ENCODE measurements at places on chromosomes 1 and 21.
A peak's percentile ranks its signal among the peaks of the same experiment; 100 is the strongest.

- DNase-seq, result no peak
Measured at GRCh38 chr1:52534928-52535764, 17.7 kb downstream of the TUT4 start.

DNA sequence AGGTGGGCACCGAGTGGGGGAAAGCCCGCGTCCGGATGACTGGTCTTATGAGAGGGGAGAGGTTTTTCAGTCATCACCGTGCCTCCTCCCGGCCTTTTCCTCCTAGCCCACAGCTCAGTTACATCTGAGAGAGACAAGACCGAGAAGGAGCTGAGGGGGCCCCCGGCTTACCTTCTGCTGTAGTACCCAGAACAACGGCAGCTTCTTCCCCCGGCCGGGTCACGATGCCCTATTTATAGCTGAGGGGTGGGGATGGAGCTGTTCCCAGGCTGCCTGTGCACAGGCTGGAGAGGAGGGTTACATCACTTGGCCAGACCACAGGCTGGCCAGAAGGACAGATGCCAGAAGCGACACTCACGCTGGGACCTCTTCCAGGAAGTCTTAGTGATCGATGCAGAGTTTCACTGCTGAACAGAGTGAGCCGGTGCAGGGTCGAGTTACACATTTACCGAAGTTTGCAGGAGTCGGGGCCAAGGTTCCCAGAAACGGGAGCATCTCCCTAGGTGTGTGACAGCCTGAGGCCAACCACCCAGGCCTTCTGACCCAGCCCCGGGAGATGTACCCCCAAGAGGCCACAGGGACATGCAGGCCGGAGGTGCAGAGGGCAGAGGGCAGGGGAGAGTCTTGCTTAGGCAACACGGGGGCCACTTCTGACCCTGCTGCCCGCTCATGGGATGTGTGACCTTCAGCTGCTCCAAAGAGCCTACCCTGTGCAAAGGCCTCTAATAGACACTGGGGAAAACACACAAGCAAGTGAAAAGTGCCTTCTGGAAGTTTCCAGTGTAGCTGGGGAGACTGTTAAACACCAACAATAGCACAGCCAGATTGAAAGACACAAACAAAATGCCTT lies at the start of gene AGT:
Gene AGT, minus strand, starts transcription at position 208 of the 850 bp plus-strand sequence. CDS start 3,299 bp downstream, outside the sequence.
- DNase-seq, result no peak

DNA sequence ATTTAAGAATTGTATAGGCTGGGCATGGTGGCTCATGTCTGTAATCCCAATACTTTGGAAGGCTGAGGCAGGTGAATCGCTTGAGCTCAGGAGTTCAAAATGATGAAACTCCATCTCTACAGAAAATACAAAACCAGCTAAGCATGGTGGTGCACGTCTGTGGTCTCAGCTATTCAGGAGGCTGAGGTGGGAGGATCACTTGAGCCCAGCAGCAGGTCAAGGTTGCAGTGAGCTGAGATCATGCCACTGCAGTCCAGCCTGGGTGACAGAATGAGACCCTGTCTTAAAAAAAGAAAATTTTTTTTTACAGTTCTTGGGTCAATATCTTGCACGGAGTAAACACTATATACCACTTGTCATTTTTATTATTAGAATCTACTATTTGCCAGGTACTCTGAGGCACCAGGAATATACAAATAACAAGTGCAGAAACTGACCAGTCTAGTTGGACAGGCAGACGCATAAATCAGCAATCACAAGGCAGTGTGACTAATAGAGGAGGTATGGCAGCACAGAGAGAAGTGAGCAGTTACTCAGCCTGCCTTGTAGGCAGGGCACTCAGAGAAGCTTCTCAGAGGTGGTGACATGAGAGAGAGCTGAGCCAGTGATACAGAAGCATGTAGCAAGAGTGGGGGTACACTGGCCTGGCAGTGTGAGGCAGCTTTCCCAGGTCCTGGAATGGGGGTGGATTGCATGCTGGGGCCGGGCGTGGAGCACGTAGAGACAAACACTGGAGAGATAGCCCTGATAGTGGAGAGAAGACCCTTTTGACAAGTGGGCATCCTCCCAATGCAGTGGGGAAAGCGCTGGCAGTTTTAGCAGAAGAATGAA lies 8.0 kb downstream of the PHLDA3 start:
- no peak for DNase-seq

GRCh38 chr21:31459457-31459856 lies 115.4 kb upstream of the TIAM1 start:
- no peak for DNase-seq

DNA sequence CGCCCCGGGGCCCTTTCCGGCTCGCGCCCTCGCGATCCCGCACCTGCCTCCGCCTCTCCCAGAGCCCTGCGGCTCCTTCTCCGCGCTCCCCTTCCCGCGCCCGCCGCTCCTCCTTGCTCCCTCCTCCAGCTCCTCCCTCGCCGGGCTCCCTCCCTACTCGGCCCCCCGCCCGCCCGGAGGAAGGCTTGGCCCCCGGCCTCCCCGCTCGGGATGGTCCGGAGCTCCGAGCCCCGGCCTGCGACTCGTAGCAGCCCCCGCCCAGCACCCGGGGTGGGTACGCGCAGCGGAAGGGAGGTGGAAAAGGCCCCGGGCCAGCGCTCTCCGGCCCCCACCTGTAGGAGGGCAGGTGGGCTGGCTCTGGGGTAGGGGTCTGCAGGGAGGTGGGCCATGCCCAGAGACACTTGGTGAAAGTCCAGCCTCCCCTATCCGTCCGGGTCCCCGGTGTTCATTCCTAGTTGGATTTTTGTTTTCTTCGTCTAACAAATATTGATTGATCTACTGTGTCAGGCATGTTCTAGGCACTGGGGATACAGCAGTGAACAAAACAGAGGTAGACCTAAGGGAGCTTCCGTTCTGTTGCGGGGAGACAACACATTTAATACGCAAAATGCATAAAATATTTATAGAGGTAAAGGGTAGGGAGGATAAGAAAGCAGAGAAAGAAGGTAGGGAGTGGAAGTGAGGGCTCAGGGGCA lies at the start of gene HTR1D:
Gene HTR1D, minus strand, starts transcription at position 82 of the 695 bp plus-strand sequence. CDS start 23,283 bp downstream, outside the sequence.
- no peak for DNase-seq

GRCh38 chr21:27268290-27268689 lies 301.4 kb upstream of the ADAMTS5 start:
- DNase-seq, result no peak

DNA sequence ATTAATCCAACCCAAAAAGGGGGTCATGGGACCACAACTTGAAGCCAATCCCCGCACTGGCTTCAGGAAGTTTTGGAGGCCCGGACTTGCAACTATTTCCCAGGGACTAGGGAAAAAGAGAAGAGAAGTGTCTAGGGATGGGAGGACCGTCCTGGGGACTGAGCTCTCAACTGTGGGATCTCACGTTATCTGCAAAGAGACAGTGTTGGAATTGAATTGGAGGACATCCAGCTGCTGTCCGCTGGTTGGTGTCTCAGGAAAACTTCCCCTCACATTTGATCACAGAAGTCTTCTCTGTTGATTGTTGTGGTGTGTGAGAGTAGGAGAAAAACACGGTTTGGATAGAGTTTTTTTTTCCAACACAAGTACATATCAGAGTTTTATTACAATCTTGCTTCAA lies 46.2 kb upstream of the CITED4 start:
- no peak for DNase-seq

DNA sequence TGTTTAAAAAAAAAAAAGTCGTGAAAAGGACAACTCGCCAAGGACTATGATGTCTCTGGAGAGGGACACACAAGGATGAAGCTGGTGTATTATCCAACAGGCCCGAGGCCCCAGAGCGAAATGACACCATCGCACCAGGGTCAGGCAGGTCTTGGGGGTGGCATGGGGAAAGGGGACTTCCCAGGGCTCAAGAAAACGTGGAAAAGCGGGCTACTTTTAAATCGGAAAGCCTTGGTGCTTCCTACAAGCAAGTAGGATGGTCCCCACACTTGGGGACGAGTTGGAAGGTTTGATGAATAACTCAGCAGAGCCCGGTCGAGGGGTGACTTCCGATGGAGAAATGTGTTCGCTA lies 505 bp upstream of the GNPAT start:
- DNase-seq, result no peak

- DNase-seq, result no peak
Measured at GRCh38 chr1:213698092-213698702, 289.6 kb upstream of the PROX1 start.

DNA sequence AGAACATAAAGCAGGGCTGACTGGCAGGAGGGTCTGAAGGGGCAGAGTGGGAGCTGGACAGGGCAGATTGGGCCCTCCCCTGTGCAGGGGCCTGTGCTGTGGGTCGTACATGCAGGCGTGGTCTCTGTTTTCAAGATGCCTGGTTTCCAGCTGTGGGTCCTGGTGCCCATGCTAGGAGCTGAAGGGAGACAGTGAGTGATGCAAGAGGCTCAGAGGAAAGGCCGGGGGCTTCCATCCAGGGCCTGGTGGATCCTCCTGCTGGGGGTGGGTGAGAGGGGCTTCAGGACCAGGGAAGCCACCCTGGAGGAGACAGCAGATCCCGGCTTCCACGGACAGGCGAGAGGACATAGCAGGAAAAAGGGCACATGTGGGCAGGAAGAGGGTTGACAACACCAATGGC lies 349.0 kb upstream of the VAMP3 start:
- no peak for DNase-seq

DNA sequence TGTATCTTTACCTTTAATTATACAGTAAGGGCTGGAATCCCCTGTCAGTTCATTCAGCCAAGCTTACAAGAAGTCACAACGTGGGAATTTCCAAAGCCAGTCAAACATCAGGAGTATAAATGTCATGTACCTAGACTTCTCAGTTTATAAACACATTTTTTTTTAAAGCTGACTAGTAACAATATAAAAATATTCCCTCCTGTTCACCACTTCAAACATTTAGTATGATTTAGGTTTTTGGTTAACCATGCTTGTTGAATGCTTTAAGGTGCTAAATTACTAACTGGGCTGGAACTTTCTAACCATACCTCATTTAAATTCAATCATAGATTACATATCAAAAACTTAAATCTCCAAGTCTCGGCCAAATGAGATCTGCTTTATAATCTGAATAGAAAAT lies 44.0 kb downstream of the JAK1 start:
- no peak for DNase-seq

GRCh38 chr21:46119637-46120271 lies 21.8 kb downstream of the COL6A2 start:
- no peak for DNase-seq

- no peak for DNase-seq
Measured at GRCh38 chr1:8427493-8427892, 109.6 kb downstream of the SLC45A1 start.

GRCh38 chr1:5847013-5847659 lies 145.1 kb downstream of the NPHP4 start:
- DNase-seq, result peak; percentile 48

DNA sequence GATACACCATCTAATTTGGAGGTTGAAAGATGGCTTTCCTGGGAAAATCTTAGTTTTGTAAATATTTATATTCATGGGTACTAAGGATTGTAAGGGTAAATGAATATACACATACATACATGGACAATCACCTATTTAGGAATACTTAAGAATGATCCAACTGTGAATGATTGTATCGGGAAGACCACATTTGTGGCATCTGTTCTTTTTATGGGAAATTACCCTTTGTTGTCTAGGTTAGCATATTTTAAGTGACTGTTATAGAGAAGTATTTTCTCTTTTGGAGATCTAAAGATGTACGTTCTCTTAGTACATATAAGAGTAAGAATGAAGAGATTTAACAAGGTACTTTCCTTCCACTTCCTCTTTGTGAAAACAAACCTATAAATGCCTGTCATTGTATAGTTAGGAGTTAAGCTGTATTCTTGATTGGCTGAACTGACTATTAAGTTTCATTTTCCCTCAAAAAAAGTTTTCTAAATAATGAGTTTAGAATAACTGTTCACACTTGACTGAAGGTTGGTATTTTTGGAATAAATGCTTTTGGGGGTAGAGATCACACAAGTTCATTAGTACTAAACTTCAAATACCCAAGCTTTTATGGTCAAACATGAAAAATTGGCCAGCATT lies 26.7 kb downstream of the SNX7 start:
- no peak for DNase-seq

DNA sequence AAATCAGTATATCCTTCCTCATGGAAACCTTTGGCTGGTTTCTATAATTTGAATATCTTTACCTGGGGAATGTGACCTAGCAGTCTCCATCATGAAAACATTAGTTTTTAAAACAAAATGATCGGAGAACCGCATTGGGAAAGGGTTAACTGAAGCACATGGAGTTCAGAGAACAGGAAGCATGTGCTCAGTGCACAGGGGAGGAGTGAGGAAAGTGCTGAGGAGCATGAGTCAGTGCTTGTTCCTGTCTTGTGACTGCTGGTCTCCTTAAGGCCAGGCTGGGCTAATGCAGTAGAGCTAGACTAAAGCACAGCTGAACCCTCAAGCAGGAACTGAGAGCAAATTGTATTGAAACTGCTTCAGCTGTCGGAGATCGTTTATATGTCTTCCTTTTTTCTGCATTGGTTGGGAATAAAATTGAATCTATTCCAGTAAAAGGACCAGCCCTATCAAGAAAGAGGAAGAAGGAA lies 5.8 kb downstream of the IFI16 start:
- DNase-seq, result no peak

- DNase-seq, result no peak
Measured at GRCh38 chr1:28259934-28260802, 850 bp downstream of the SESN2 start.

DNA sequence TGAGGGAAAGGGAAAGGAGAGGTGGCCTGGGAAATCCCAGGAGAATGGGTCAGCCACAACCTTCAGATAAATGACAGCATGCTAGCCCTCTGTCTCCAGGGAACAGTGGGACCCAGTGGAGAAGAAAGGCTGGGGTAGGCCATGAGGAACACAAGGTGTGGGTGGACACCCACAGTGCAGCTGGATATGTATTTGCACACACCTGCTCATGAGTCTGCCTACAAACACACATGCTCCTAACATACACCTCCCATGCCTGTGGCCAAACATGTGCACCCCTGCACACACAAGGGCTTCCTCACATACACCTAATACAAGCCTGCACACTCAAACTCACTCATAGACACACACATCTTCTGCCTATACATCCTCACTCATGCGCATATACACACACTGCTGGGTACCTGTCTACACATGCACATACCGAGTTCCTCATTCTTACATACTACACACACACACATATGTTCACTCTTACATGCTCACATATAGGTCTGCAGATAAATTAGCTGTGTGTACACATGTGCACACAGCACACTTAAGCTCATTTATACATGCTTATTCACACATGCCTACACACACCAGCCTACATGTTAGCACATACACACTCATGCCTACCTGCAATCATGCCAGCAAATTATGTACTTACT lies 3.6 kb downstream of the C1orf216 start:
- no peak for DNase-seq

GRCh38 chr1:110060034-110060661 lies 10.3 kb downstream of the ALX3 start:
- DNase-seq, result no peak

DNA sequence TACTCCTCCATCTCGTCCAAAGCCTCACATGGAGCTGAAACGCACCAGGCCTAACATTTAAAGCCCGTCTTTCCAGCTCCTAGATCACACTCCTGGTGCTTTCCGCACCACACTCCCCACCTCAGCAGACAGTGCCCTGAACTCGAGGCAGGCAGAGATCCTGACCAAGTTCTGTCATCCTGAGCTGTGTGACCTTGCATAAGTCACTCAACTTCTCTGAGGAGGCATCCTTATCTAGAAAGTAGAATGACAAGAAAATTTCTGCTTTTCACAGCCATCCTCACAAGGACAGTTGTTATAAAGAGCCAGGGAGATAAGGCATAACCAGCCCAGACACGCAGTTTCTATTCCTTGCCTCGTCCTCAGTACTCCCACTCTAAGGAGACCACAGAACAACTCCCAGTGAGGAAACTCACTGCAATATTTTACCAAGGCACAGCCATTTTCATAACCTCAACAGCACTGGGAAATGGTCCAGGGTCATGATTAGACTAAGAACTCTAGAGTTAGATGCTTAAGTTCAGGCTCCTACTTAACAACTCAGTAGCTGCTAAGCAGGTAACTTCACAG lies 3.1 kb downstream of the LRP8 start:
- no peak for DNase-seq

All from left renal cortex interstitium (tissue), 4 donors.